ENCODE measurements at places on chromosomes 12 and 14. TPM values are rescaled to one million over a fixed set of nuclear protein-coding genes. Genes with fewer than 3 reads are reported as not detected.
A peak's percentile ranks its signal among the peaks of the same experiment; 100 is the strongest.

Gene TRMT5
- total RNA-seq: 29.4 TPM

Gene PLEKHD1
- total RNA-seq: 0.76 TPM

Gene RHOJ
- 40.8 TPM for total RNA-seq

Gene LRIG3
- total RNA-seq: 103 TPM

Gene ENO2
- 38.8 TPM for total RNA-seq

Gene HOXC4
- total RNA-seq: 28.6 TPM

Gene POTEM
- total RNA-seq: not detected

Gene SERPINA9
- not detected for total RNA-seq

Gene RNASE3
- not detected for total RNA-seq

DNA sequence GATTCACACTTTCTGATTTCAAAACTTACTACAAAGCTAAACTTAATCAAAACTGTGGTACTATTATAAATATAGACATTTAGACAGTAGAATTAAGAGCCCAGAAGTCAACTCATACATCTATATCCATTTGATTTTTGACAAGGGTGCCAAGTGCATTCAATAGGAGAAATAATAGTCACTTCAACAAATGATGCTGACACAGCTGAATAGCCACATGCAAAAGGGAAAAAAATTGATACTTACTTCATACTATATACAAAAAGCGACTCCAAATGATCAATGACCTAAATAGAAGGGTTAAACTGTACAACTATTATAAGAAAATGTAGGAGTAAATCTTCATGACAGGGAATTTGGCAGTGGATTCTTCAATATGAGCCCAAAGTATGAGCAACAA lies 40.7 kb upstream of the SYT10 start:
- H3K36me3 ChIP-seq: no peaks in the 10 kb centered on the region
- no peaks in the 10 kb centered on the region for H3K4me1 ChIP-seq
- DNase-seq: no peak
- no peaks in the 10 kb centered on the region for H3K27me3 ChIP-seq
- no peak overlapping the region for H3K27ac ChIP-seq
- no peak overlapping the region for H3K4me3 ChIP-seq

DNA sequence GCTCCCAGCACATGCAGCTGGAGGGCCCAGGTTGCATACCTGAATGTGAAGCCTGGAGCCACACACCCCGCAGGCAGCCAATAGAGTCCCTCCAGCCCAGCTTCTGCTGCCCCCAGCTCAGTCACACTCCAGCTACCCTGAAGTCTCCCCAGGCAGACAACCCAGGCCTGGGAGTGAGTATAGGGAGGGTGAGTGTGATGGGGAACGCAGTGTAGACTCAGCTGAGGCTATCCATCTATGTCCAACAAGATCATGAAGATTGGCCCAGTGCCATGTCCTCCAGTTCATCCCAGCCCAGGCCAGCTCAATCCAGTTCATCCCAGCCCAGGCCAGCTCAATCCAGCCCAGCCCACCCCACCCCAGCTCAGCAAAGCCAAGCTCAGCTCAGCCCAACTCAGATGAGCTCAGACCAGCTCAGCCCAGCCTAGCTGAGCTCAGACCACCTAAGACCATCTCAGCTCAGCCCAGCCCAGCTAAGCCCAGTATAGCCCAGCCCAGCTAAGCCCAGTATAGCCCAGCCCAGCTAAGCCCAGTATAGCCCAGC lies 330.4 kb downstream of the TMEM121 start:
- no peaks in the 10 kb centered on the region for H3K4me1 ChIP-seq
- H3K27ac ChIP-seq: no peak overlapping the region
- no peak overlapping the region for H3K4me3 ChIP-seq
- no peaks in the 10 kb centered on the region for H3K27me3 ChIP-seq

DNA sequence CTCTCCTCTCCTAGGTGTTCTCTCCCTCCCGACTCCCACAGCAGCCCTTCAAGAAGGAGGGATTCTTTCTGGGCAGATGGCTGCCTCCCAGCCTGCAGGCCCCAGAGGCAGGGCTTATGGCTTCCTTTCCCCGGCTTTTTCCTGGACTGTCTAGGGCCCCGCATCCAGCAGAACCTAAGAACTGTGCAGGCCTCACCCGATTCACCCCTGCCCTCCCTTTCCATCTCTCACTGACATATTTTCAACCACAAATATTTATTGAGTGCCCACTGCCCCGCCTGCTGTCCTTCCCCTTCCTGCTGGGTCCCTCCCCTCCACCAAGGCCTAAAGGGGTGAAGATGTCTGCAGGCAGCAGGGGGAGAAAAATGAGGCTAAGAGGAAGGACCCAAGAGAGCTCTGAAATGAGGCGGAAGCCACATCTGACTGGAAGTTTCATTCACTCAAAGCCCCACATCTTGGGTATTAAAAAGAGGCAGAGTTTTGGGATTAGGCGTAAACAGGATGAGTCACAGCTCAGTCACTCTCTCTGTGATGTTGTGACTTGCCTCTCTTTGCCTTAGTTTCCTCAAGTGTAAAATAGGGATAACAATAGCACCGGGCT lies 2.9 kb downstream of the SCNN1A start:
- H3K27ac ChIP-seq: peak overlapping the region; percentile 85
- peaks cover 14% of the 10 kb centered on the region for H3K4me1 ChIP-seq
- no peak overlapping the region for H3K4me3 ChIP-seq
- H3K27me3 ChIP-seq: no peaks in the 10 kb centered on the region
- DNase-seq: no peak

DNA sequence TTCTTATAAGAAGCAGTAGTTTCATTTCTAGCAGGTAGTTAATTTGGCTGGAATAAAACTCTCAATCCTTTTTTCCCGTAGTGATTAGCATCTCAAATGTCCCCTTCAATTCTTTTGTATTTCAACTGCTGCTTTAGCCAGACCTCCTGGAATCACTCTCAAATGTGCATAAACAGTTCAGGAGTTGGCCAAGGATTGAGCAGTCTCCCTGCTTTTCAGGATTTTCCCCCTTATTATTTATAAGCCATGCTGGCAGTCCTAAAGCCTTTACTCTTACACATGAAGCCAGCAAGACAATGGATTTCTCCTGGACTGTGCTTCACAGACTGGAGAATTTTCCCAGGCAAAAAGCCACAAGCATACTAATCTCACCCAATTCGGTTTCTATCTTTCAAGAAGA lies 950.1 kb downstream of the VRK1 start:
- H3K4me1 ChIP-seq: no peaks in the 10 kb centered on the region
- no peaks in the 10 kb centered on the region for H3K36me3 ChIP-seq
- H3K27me3 ChIP-seq: no peaks in the 10 kb centered on the region
- DNase-seq: no peak

- H3K27ac ChIP-seq: no peak overlapping the region
- H3K27me3 ChIP-seq: no peaks in the 10 kb centered on the region
- DNase-seq: no peak
These were observed 45.4 kb downstream of the JAG2 start for GRCh38 chr14:105123064-105123665.

DNA sequence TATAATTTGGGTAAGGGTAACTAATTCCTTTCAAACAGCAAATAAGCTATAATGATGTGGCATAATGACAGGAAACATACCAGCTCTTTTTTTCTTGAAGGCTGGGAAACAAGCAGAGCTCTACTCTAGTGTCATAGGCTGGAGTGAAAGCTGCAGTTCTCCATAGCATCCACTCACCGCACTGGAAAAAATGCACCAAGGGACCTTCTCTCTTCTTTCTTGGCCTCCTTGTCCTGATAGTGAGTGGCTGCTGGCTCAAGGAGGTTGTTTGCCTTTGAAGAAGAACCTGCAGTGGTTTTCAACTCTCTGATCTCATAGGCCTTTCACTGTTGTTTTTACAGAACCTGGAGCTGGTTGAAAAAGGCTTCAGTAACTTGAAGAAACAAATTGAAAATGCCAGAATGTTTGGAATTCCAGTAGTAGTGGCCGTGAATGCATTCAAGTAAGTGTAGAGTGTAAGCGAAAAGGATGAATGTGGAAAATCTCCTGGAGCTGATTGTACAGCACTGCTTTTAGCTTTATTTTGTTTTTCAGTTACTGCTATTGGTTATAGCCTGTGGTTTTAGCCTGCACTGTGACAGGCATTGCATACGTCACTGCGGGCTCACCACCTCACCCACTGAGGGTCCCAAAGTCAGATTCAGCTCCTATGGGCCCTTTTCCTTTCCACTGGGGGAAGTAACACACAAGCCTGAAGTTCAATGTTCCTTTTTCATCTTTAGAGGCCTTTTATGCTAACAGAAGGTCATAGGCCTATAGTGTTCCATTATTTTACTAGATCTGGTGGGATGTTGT lies 17.2 kb upstream of the AKAP5 start:
- peak overlapping the region; percentile 39 for H3K27ac ChIP-seq
- no peaks in the 10 kb centered on the region for H3K27me3 ChIP-seq
- no peak overlapping the region for H3K4me3 ChIP-seq
- DNase-seq: no peak
- H3K4me1 ChIP-seq: no peaks in the 10 kb centered on the region

GRCh38 chr14:100773331-100774163 lies 46.9 kb downstream of the DLK1 start:
- no peak overlapping the region for H3K4me3 ChIP-seq
- DNase-seq: no peak
- no peak overlapping the region for H3K27ac ChIP-seq
- no peaks in the 10 kb centered on the region for H3K27me3 ChIP-seq
- H3K4me1 ChIP-seq: no peaks in the 10 kb centered on the region

DNA sequence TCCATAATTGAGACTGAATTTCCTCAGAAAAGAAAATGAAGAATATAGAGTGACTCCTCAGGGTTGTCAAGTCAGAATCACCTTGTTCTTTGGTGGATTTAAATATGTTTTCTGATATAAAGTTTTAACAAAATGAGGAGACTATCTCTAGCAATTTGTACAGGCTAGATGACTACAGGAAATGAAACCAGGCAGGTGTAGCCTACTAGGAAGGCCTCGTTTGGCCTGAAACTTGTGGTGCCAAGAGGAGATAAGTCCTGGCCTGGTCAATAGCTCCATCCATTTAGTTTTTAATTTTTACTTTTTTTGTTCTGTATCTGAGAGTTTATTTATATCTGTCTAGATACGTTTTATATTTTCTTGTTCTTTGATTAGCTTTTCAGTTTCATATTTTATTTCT lies 41.5 kb downstream of the SNAPC1 start:
- no peaks in the 10 kb centered on the region for H3K27me3 ChIP-seq
- no peak overlapping the region for H3K27ac ChIP-seq
- H3K4me1 ChIP-seq: no peaks in the 10 kb centered on the region
- H3K36me3 ChIP-seq: no peaks in the 10 kb centered on the region
- H3K4me3 ChIP-seq: no peak overlapping the region

DNA sequence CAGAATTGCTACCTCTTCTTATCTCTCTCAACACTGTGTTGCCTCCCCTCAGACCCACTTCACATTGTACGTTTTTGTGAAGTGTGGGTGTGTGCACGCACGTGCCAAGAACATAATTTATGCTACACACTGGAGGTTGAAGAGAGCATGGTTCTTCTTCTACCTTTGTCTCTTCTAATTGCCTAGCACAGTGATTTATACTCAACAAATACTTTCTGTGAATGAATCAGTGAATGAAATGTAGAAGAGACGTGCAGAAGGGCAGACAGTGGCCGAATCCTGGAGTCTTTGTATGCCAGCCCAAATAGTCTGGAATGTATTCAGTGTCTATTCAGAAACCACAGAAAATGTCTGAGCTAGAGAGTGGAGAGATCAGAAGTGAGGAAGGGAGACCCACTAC lies 4.6 kb upstream of the SAMD4A start:
- H3K4me1 ChIP-seq: no peaks in the 10 kb centered on the region
- no peak for DNase-seq
- no peaks in the 10 kb centered on the region for H3K36me3 ChIP-seq
- H3K4me3 ChIP-seq: no peak overlapping the region
- no peak overlapping the region for H3K27ac ChIP-seq

- peak; percentile 58 for DNase-seq
- H3K4me1 ChIP-seq: no peaks in the 10 kb centered on the region
- H3K36me3 ChIP-seq: no peaks in the 10 kb centered on the region
- H3K27me3 ChIP-seq: no peaks in the 10 kb centered on the region
- no peak overlapping the region for H3K4me3 ChIP-seq
- peak overlapping the region; percentile 51 for H3K27ac ChIP-seq
These were observed 12.0 kb downstream of the ADSS1 start for GRCh38 chr14:104735830-104736642.

- H3K4me3 ChIP-seq: no peak overlapping the region
- no peaks in the 10 kb centered on the region for H3K27me3 ChIP-seq
- no peak overlapping the region for H3K27ac ChIP-seq
- no peaks in the 10 kb centered on the region for H3K36me3 ChIP-seq
These were observed 128.1 kb downstream of the SLC15A4 start for GRCh38 chr12:128695697-128696096.

DNA sequence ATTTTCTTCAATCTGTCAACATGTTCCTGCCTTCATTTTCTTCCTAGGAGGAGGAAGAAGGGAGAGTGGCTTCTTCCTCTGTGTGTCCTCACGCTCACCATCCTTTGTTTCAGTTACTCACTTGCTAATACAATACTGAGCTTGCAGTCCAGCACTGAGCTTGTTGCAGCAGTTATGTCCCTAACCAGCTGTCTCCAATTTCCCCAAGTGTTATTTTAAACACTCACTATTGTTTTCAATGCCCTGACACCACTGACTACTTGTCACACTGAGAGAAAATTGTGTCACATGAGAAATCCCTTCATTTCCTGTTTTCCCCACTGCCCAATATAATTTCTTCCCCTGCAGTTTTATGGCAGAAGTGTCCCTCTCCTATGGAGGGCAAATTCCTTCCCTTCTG lies 53.4 kb downstream of the HSD17B6 start:
- H3K27ac ChIP-seq: no peak overlapping the region
- no peak overlapping the region for H3K4me3 ChIP-seq
- H3K4me1 ChIP-seq: no peaks in the 10 kb centered on the region
- no peak for DNase-seq
- no peaks in the 10 kb centered on the region for H3K36me3 ChIP-seq
- no peaks in the 10 kb centered on the region for H3K27me3 ChIP-seq

GRCh38 chr14:103191844-103192243 lies 68.6 kb downstream of the TNFAIP2 start:
- no peaks in the 10 kb centered on the region for H3K4me1 ChIP-seq
- peak; percentile 48 for DNase-seq
- no peaks in the 10 kb centered on the region for H3K27me3 ChIP-seq
- no peaks in the 10 kb centered on the region for H3K36me3 ChIP-seq
- H3K4me3 ChIP-seq: no peak overlapping the region

DNA sequence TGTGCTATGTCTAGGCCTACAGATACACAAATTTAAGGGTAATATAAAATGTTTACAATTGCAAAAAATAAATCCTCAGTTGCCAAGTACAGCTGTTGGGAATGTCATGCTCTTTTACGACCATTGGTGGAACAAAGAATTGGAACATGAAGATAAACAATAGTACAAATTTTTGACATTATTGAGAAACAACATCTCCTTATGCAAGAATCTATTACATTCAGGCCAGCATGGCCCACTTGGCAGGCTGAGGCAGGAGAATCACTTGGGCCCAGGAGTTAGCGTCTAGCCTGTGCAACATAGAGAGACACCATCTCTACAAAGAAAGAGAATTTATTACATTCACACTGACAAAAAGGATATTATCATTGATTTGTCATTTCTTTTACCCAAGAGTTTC lies 135.9 kb upstream of the NTF3 start:
- no peak for DNase-seq
- no peaks in the 10 kb centered on the region for H3K27me3 ChIP-seq
- H3K27ac ChIP-seq: no peak overlapping the region
- no peaks in the 10 kb centered on the region for H3K36me3 ChIP-seq
- H3K4me3 ChIP-seq: no peak overlapping the region

- no peak overlapping the region for H3K27ac ChIP-seq
- no peaks in the 10 kb centered on the region for H3K36me3 ChIP-seq
- no peak overlapping the region for H3K4me3 ChIP-seq
- H3K4me1 ChIP-seq: no peaks in the 10 kb centered on the region
These were observed 152.9 kb upstream of the RTL1 start for GRCh38 chr14:101056446-101056845.

GRCh38 chr12:1464925-1465324 lies 129.5 kb downstream of the FBXL14 start:
- no peak overlapping the region for H3K4me3 ChIP-seq
- no peaks in the 10 kb centered on the region for H3K27me3 ChIP-seq
- no peaks in the 10 kb centered on the region for H3K36me3 ChIP-seq

- H3K36me3 ChIP-seq: no peaks in the 10 kb centered on the region
- no peaks in the 10 kb centered on the region for H3K4me1 ChIP-seq
- no peak for DNase-seq
- H3K4me3 ChIP-seq: peak overlapping the region; percentile 68
These were observed 1.1 kb downstream of the PAN2 start for GRCh38 chr12:56332512-56333196.

Data from uterus (tissue), 4 donors.